8988T (cell line): ENCODE measurements at places on chromosomes 16 and 17.

- no peak for DNase-seq
These were observed 18.3 kb downstream of the UNC13D start for GRCh38 chr17:75825748-75826370.

GRCh38 chr16:69725480-69726312 is 664 bp downstream of the NQO1 start:
- no peak for DNase-seq

DNA sequence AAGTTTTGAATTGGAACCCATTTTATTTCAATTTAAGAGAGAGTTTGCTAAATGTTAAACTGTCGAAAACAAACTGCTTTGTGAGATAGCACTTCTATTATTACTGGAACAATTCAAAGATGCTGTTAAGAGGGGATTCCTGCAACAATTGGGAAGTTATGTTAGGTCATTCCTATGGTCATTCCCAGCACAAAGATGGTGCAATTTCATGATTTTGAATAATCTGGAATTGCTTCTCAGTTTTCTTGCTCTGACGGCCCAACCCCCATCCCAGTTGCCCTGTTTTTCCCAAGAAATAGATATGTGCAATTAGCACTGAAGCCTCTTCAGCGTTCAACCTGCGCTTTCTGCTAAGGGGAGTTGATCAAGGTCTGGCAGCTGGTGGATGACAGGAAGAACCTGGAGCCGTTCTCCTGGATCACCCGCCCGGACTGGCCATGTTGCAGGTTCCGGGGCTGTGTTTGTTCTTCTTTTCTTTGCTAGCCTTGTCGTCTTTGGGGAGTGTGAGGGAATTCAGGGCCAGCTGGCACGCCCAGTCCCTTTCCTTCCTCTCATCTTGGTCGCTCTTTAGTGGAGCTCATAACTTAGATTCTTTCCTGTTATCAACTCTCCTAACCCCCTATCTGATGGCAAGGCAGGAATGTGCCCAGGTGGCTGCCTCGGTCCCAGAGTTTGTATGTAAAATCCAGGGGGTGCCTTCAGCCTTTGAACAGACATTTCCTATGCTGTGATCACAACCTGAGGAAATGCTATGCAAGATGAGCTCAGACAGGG is 29.0 kb upstream of the IRF8 start:
- DNase-seq: no peak

DNA sequence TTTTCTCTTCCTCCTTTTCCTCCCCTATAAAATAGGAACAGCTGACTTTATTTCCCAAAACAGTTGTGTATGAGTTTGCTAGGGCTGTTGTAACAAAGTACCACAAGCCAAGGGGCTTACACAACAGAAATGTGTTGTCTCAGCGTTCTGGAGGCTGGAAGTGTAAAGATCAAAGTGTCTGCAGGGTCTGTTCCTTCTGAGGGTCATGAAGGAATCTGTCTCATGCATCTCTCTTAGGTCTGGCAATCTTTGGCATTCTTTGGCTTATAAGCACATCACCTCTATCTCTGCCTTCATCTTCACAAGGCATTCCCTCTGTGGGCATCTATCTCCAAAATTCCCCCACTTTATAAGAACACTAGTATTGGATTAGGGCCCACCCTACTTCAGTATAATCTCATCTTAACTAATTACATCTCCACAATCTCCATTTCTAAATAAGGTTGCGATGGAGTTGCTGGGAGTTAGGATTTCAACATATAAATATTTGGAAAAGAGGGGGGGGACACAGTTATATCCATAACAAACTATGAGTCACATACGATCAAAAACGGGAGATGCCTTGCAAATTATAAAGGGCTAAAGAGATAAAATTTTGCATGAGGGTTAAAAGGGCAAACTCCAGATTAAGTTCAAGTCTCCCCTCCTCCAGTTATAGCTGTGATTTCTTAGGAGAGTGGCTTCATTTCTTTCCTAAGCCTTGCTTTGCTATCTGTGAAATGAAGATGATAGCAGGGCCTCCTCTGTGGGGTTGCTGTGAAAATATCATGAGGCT is 109.7 kb downstream of the VAT1L start:
- no peak for DNase-seq

- no peak for DNase-seq
These were observed 38.7 kb downstream of the LAT start for GRCh38 chr16:29023279-29024277.

DNA sequence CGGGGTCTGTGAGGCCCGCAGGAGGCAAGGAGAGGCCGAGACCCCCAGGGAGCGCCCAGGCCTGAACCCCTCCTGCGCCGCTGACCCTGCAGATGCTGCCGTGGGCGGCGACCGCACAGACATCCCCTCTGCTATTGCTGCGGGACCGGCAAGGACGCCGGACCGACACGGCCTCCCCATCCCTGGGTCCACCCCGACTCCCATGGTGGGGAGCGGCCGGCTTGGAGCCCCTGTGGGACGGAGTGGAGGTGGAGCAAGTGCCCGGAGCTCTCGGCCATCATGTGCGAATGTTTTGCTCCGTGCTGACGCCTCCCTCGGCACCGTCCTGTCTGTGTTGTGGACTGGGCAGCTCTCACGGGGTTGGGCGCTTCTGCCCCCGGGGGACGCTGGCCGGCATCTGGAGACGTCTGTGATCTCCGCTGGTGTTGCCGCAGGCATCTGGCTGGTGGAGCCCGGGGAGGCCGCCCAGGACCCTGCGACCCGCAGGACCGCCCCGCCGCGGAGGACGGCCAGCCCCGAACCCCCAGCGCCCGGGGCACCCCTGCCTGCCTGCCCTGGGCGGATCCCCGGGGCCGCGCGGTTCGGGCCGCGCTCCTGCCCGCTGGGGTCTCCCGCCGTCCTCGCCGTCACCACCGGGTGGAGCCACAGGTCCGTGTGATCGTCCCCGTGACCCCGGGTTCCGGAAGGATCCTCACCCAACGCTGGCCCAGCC is 12.8 kb upstream of the GNG13 start:
- no peak for DNase-seq
